ENCODE measurements at places on chromosomes 1 and 21.
A peak's percentile ranks its signal among the peaks of the same experiment; 100 is the strongest.

DNA sequence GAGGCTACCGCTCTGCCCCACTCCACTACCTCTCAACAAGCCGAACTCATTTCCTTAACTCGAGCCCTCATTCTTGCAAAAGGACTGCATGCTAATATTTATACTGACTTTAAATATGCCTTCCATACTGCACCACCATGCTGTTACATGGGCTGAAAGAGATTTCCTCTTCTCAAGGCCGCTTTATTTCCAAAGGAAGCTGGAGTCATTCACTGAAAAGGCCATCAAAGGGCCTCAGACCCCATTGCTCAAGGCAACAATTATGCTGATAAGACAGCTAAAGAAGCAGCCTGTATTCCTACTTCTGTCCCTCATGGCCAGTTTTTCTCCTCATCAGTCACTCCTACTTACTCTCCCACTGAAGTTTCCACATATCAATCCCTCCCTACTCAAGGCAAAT, 6.9 kb upstream of the HPDL start:
- no peak for DNase-seq

DNA sequence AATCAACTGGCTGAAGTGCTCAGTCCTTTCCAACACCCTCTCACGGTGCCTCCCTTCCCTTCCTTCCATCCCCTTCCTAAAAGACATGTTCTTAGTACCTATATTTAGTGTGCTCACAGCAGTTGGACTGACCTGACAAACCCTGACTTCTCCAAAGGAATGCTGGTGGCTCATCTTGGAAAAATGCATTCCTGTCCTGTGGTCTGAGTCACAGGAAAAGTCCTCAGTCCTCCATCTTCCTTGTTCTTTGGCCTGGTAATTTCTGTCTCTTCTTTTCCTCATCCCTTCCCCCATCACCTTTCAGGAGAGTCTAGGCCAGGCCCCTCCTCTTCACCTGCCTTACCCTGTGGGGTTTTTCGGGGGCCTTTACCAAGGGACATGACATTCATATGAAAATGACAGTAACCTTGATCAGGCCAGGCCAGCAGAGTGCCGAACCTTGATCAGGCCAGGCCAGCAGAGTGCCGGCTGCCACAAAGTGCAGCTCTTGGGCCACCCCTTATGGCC, 7.2 kb downstream of the ATP1B1 start:
- no peak for DNase-seq

- DNase-seq: no peak
These were observed 393.7 kb upstream of the ST6GALNAC5 start for GRCh38 chr1:76473591-76473990.

DNA sequence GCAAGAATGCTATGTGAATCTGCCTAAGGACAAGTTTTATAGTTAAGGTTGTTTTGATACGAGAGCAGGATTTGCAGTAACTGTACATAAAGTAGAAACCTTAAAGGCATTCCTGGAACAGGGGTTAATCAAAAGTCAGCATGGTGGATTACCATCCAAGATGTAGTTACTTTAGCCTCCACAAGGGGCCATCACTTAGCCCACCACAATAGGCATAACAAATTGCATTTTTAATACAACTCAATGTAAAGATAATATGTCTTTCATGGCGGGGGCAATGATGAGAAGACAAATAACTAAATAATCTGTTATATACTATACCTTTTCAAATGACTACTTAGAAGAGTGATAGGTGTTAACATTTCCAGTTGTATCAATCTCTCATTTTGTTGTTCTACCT, 611.2 kb upstream of the ADGRL4 start:
- DNase-seq: no peak

- no peak for DNase-seq
These were observed 1.2 kb upstream of the SLC25A34 start for GRCh38 chr1:15734901-15735300.

- DNase-seq: no peak
These were observed 187.3 kb downstream of the AK5 start for GRCh38 chr1:77468949-77469710.

GRCh38 chr1:53576381-53576801, 117.2 kb downstream of the DMRTB1 start:
- peak; percentile 10 for DNase-seq

GRCh38 chr1:168086438-168086837, 50.3 kb downstream of the GPR161 start:
- DNase-seq: no peak

GRCh38 chr1:223249854-223250631, 107.0 kb upstream of the TLR5 start:
- no peak for DNase-seq

GRCh38 chr1:7961216-7962013, at the start of gene PARK7:
PARK7 (plus strand) TSS chr1:7961711; CDS start chr1:7962786, 1,075 bp downstream.
- peak; percentile 98 for DNase-seq

DNA sequence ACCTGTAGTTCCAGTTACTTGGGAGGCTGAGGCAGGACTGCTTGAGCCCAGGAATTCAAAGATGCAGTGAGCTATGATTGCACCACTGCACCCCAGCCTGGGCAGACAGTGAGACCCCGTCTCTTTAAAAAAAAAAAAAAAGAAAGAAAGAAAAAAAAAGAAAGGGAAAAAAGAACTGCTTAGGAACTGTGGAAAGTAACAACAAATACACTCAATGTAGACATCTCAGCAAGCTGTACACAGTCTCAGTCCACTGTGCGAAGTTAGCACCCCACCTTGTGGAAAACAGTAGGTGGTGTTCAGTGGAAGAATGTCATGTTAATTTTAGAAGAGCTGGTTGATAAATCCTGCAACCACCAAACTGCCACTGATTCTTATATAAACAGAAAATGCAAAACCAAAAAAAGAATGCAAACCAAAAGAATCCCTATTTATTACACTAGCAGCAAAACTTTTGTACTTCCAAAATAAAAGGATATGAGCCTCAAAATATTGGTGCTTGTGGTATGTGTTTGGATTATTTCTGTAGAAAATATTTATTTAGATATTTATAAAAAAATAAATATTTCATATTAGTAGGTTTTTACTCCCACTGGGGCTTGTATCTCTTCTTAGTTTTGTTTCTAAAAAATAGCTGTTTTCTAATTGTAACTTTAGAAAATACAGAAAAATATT, 31.1 kb downstream of the ALG14 start:
- DNase-seq: peak; percentile 55

DNA sequence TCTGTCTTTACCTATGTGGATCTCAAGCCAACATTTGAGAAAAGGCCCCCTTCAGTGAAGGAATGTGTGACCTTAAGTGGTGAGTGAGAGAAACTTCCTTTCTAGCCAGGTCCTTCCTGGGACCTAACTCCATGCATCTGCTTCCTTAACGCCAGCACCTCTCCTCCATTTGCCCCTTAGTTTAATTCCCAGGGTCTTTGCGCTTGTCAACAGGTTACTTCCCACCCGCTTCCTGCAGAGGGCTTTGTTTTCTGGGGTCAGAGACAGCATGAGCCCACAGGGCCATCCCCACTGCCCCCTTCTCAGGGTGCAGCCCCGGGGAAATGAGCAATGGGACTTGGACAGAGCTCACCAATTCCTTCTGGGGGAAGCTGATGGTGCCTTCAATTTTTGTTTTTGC, 54.8 kb downstream of the EVA1C start:
- no peak for DNase-seq

DNA sequence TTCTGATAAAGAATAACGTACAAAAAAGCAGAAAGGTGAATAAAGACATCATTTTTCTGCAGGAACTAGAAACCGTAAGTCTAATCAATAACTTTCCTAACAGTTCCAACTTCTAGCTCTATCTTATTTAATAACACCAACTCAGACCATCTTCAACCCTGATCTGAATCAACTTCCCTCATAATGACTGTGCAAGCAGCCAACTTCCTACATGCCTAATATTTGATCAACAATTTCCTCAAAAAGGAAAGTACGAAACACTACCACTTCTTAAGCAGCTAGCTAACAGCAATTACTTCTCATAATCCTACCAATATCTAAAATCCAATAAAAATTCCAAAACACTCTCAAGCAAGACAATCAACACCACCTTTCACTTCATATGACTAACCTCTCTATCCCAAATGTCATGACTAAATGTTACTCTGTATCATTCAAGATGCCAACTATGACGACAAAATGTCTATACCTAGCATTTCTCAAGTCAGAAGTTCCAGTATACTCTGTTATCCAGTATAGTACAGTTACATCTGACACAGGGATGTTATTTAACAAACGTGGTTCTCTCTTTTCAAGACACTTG, 1.7 kb downstream of the COP1 start:
- no peak for DNase-seq

DNA sequence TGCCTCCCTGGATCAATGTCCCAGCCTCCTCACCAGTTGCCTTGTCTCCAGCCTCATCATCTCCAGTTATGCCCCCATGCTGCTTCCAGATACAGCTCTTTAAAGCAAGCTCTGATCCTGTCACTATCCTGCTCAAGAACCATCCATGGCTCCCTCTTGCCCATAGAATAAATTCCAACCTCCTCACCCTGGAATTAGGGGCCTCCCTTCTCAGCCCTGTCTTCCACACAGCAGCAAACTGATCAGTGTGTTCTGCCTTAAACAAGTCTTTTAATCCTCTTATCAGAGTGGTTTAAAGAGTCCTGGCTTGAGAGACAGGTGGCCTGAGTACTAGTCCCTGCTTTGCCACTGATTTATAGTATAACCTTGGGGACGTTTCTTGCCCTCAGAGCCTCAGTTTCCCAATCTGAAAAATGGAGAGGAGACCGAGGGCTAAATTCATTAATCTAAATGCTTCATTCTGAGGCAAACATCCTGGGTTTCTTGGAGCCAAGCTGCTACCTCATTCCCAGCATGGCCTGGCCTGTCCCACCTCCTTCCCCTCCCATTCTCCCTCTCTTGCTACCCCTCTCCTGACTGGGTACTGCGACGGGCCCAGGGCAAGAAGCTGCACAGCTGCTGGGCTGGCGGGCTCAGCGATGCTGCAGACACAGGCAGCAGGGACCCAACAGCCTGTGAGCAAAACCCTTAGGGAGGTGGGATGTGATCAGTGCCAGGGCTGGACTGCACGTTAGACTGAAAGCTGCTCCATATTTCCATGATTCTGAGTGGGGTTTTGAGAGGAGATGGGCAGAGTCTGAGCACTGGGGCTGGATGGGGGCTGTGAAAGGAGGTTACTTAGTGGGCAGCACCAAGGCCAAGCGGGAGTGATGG, 221.4 kb downstream of the PTPRU start:
- no peak for DNase-seq

DNA sequence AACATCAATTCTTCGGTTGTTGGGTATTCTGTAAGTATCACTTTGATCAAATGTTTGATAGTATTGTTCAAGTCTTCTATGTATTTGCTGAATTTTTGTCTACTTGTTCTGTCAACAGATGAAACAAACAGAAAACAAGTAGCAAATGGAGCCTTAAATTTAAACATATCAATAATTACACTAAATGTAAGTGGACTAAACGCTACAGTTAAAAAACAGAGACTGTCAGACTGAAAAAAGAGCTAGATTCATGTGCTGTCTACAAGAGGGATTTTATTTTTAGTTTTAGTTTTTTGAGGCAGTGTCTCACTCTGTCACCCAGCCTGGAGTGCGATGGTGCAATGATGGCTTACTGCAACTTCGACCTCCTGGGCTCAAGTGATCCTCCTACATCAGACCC, 10.7 kb upstream of the RAD54L start:
- DNase-seq: no peak

- no peak for DNase-seq
These were observed 21.4 kb downstream of the SLC16A1 start for GRCh38 chr1:112934577-112934976.

DNA sequence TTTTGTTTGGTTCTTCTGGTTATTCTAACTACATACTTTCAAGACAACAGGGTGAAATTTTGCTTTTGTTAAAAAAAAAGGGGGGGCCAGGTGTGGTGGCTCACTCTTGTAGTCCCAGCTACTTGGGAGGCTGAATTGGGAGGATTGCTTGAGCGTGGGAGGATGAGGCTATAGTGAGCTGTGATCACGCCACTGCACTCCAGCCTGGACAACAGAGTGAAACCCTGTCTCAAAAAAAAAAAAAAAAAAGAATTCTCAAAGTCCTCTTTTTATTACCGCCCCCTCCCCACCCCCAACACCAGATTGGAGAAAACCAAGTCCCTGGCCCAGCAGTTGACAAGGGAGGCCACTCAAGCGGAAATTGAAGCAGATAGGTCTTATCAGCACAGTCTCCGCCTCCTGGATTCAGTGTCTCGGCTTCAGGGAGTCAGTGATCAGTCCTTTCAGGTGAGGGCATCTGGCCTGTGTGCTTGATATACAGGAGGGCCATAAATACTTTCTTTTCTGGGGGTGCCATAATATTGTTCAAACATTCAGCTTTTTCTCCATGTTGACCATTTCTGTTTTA, 50.2 kb downstream of the LAMC2 start:
- no peak for DNase-seq

- no peak for DNase-seq
These were observed 31.6 kb upstream of the ARHGEF10L start for GRCh38 chr1:17507915-17508314.

GRCh38 chr1:28898405-28898881, 15.9 kb upstream of the EPB41 start:
- DNase-seq: peak; percentile 23

- DNase-seq: no peak
These were observed 58.7 kb upstream of the POU3F1 start for GRCh38 chr1:38105267-38105666.

GRCh38 chr1:86502721-86503405, 34.1 kb downstream of the CLCA1 start:
- DNase-seq: no peak

- peak; percentile 37 for DNase-seq
These were observed at the start of gene TTC39A for GRCh38 chr1:51330331-51331201. TTC39A (minus strand) TSS chr1:51330562; CDS start chr1:51330477, 85 bp downstream.

- DNase-seq: no peak
These were observed 1.6 kb downstream of the HOOK1 start for GRCh38 chr1:59816318-59816878.

GRCh38 chr1:117657031-117657430, 51.2 kb downstream of the TENT5C start:
- no peak for DNase-seq

DNA sequence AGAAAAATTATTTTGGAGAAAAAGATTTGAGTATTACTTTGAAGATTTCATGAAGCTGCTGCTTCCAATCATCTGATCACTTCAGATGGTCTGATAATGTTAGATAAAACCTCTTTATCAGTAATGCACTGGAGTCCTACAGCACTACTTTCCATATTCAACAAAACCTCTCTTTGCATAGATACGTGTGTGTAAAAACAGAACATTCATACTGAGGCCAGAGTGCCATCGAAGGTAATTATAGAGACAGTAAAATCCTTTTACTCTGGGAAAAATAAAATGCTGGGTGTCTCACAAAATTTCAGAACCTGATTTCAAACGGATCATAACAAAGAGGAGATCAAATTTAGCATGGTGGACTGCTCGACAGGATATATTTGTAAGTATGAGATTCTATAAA, at the start of gene RGS13:
TSS of gene RGS13 (plus strand) at position 209 of the 400 bp plus-strand sequence. CDS start 8,188 bp downstream, outside the sequence.
- no peak for DNase-seq

Data from NCI-H1105 treated with DMSO at 0.1 percent for 48 hours (cell line).